HuH-7.5 (cell line): ENCODE measurements at places on chromosomes 6 and 20.

GRCh38 chr6:44594481-44594880 lies 207.0 kb downstream of the CDC5L start:
- DNase-seq = no peak

DNA sequence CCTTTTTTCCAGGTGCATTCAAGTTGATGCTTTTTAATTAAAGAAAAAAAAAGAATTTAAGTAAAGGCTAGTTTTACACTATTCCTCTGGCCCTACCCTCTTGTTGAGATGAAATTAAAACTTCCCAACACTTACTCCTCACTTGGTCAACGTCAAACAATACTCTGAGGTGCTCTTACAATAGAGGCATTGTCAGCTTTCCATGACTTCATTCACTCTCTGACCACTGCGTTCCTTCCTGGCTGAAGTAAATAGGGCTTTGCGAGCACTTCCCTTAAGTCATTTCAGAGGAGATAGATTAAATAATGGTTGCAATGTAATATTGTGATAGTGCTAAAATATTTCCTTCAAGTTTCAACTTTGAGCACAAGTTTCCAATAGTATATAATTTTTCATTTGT lies 229.8 kb upstream of the CEP162 start:
- no peak for DNase-seq

GRCh38 chr6:15798533-15799255 lies 135.9 kb upstream of the DTNBP1 start:
- no peak for DNase-seq

DNA sequence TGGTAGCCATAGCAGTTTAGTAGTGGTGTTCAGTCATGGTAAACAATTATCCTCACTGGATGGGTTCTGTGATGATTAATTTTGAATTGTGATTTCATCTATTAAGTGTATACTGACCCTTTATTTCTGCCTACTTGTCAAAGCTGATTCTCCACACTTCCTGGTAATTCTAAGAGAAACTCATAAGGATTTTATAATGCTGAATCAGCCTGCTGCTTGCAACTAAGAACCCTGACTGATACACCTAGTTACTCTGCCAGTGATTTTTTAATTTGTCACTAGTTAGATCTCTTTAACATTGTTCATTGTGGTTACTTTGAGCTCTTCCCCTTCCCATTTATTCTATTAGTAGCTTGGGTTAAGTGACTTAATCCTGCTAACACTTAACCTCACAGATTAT lies 8.6 kb downstream of the CDC40 start:
- no peak for DNase-seq

GRCh38 chr6:133748628-133749027 lies 140.3 kb upstream of the TCF21 start:
- no peak for DNase-seq
